ENCODE measurements at places on chromosomes 16 and 17.

GRCh38 chr17:72122765-72123529 lies 2.1 kb downstream of the SOX9 start:
- DNase-seq, result no peak

GRCh38 chr16:28096983-28097899 lies 33.7 kb upstream of the GSG1L start:
- no peak for DNase-seq

DNA sequence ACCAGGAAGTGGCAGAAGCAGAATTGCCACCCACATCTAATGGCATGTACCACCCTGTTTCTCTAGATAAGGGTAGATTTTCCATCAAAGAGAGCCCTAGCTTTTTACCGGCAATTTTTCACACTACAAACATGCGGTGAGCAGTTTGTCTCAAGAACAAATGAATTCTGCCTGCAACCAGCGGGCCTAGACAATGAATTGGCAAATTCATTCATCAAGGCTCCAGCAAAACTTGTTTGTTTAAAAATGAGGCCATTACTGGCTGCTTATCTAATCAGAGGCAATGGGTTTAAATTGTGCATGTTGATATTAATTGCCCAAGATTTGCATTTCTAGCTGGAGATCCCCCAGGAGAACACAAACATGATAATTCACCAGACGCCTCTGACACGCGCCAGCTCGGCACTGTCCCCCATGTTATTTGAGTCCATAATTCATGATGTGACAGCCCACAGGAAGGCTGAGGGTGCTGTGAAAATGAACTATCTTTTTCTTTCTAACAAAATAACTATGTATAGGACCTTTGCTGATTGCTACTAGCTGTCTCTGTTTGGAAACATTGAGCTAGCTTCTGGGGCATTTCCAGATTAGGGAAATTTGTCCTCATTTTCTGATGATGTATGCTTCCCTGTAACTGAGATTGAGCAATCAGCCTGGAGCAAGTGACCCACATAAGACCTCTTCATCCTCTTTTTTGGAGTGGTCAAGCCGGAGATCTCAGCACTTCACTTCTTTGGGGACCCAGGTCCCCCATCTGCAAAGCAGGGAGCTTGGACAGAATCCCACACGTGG lies 80.8 kb downstream of the CNGB1 start:
- DNase-seq, result no peak

- no peak for DNase-seq
Observed at GRCh38 chr16:8588682-8589056, 1.6 kb downstream of the TMEM114 start.

DNA sequence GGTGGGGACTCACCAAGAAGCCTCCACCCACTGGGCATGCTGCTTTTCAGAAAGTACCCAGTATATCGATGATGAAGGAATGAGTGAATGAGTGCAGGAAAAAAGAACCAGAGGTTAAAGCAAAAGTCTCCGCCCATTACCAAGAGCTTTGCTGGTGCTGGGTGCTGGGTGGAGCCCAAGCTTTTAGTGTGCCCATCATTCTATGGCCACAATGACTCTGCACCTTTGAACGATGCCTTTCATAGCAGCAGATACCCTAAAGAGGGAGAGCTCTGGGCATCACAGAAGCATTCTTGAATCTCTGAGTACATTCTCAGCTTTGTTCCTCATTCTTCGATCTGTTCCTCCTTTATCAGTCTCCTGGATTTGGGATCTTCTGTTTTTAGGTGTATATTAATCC lies 450.7 kb upstream of the CCL2 start:
- no peak for DNase-seq

DNA sequence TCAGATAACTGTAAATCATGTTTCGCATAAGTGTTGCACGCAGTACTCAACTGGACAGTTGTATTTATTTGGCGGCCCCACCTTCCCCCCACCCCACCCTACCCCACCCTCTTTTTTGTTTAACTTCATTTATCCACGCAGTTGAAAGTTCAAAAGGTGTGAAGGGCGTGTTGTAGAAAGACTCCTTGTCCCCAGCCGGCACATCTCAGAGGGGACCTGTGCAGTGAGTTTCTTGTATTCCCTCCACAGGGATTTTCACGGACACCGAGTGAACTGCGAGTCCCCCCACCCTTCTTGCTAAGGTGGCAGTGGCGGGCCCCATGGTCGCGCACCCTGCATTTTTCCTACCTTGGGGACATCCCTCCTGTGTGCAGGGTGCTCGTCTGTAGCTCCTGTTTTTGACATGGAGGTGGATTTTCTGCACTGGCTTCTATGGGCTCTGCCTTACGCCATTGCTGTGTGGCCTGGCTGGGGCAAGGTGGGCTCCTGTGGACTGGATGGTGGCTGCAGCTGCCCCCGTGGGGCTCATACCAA lies 36.2 kb downstream of the ADCY7 start:
- DNase-seq, result no peak

GRCh38 chr16:28010671-28011070 lies 52.8 kb downstream of the GSG1L start:
- no peak for DNase-seq

DNA sequence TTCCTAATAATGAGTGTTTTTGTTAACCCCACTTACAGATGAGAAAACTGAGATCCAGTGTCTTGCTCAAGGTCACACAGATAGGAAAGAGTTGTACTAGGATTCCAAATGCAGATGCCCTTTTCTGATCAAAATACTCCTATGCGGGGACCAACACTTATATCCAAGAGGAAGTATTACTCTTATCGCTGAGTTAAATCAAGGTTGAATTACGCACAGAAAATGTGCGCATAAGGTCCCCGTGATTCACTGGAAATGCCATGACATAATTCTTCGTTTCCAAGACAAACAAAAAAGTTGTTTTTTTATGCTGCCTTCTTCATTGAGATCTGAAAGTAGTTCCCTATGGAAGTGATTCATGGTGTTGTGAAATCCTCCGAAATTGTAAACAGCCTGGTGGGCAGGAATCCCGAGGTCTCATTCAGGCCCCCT lies 463.8 kb upstream of the HSBP1 start:
- no peak for DNase-seq

GRCh38 chr17:42853004-42853403 lies 2.0 kb downstream of the AOC3 start:
- DNase-seq, result no peak

GRCh38 chr17:64066716-64067115 lies 46.3 kb upstream of the ICAM2 start:
- peak; percentile 73 for DNase-seq

- no peak for DNase-seq
Observed at GRCh38 chr17:65102788-65103187, 34.4 kb upstream of the RGS9 start.

DNA sequence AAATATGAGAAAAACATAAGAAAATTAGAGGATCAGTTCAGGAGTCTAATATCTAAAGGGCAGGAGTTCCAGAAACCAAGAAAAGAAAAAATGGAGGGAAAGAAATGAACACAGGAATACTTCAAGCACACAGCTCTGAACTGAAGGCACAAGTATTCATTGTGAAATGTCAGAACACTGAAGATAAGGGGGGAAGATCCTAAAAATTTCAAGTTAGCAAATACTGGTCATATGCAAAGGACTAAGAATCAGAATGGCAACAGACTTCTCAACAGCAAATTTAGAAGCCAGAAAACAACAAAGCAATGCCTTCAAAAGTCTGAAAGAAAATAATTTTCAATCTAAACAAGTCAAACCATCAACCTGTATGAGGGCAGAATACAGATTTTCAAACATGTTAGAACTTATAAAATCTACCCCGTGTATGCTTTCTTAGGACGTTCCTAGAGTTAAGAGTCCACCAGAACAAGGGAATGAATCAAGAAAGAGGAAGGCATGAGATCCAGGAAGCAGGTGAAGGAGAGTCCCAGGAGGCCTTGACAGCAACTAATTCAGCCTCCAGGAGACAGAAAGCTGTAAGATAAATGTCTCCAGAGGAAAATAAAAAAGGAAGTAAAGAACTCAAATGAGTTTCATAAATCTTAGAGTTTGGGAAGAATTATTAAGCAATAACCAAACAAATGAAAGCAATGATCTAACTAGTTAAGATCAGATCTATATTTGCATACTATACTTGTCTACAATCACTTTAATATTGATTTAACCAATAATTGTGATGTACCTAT lies 2.8 kb downstream of the BRD7 start:
- DNase-seq, result no peak

GRCh38 chr16:82005027-82005830 lies 6.0 kb downstream of the SDR42E1 start:
- no peak for DNase-seq

DNA sequence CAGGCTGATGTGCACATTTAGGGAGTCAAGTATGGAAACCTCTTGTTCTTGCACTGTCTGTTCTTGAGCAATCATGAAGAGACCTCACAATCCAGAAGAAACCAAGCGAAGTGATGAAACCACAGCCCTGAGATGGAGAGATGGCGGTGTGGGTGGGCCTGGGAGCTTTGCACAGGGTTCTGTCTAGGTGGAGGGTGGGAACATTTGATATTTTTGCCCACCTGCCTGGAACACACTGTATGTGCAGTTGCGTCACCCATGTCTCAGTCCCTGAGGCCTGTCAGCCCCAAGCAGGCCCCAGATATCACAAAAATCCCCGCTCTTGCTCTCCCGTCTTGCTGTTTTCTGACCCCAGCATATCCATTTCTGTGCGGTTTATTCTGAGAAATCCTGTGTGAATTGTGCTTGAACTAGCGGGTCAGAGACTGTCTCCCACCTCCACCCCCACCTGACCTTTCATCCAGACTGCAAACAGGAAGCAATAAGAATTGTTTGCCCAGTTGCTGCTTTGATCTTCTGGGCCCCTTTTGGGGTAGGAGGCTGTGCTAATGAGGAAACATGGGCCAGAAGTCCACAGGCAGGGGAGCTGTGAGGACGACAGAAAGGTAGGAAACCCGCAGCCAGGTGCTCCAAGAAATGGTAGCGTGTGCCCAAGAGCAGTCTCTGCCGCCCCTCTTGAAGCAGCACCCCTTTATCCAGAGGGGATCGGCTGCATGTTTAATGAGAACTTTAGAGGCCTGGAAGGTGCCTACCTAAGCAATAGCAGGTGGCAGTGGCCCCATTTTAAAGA lies 183.8 kb downstream of the CCDC182 start:
- DNase-seq, result no peak

DNA sequence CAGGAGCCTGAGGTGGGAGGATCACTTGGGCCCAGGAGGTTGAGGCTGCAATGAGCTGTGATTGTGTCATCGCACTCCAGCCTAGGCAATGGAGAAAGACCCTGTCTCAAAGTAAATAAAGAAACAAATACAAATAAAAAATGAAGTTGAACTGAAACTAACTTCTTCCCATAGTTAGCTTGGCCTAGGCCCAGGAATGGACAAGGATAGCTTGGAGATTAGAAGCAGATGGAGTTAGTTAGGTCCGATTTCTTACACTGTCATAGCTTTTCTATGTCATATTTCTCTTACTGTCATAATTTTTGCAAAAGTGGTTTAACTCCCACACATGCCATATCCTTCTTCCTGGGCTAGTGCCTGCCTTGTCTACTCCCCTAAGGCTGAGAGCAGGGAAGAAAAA lies 154.7 kb upstream of the CACNG3 start:
- DNase-seq, result no peak

GRCh38 chr17:17789828-17790636 lies 46.8 kb downstream of the SREBF1 start:
- DNase-seq, result no peak

GRCh38 chr16:7888411-7888810 lies 555.8 kb downstream of the RBFOX1 start:
- no peak for DNase-seq

GRCh38 chr16:71341881-71342280 lies 16.6 kb upstream of the CALB2 start:
- DNase-seq, result no peak

DNA sequence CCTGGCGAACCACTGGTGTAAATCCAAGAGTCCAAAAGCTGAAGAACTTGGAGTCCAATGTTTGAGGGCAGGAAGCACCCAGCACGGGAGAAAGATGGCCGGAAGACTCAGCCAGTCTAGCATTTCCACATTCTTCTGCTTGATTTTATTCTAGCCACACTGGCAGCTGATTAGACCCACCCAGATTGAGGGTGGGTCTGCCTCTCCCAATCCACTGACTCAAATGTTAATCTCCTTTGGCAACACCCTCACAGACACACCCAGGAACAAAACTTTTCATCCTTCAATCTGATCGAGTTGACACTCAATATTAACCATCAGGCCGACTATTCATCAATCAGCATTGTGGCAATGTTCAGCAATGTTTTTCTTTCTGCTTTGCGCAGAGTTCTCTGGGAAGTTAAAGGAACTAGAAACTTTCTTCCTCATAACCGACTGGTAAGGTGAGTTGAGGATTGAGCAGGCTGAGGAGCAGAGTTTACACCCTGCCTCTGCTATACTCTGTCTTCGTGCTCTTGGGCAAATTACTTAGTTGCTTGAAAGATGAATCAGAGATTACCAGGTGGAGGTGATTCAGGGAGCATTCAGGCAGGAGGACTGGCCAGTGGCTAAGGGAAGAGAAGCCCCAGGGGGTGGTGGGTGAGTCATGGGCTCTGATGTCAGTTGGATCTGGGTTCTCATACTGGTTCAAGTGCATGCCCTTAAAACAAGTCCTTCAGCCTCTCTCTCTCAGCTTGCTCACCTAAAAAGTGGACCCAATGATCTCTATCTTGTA lies 28.2 kb upstream of the BRD7 start:
- no peak for DNase-seq

DNA sequence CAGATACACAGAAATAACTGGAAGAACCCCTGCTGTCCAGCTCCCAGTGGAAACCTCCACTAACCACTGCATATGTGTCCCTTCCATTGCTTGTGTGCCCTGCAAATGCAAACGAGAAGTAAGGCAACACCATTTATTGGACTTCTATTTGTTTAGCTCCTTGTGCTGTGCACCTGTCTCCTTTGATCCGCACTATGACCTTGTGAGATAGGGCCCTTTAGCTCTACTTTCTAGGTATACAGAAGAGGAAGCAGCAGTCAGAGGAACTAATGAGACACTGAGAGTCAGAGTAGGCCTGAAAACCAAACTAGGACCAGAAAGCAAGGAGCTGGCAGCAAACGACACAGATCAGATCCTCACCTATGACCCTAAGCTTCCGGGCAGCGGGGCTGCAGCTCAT lies 22.4 kb downstream of the SOX9 start:
- DNase-seq, result no peak

GRCh38 chr17:28042721-28043291 lies 329 bp downstream of the NLK start:
- DNase-seq, result no peak

- DNase-seq, result peak; percentile 23
Observed at GRCh38 chr17:63140255-63140654, 174.2 kb downstream of the TANC2 start.

All from CD4-positive, alpha-beta T cell treated with Interleukin-10 for 1 hour (primary cell).